ENCODE measurements at places on chromosomes 12 and 14.

- no peak for DNase-seq
Measured at GRCh38 chr12:51496895-51497294, 72.3 kb downstream of the SLC4A8 start.

DNA sequence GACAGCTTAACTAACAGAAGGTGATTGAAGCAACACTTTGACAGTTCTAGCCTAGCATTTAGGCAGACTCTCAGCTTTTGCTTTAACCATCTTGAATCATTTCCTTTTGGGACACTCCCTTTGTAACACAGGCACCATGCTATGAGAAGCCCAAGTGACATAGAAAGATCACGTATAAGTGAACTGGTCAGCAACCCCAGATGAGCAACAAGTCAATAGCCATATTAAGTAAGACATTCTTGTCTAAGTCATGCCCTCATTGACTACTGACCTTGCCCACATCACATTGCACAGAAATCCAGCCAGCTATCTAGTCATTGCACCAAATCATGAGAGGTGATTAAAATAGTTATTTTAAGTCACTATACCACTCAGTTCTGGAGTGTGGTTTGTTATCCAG lies 476.8 kb downstream of the TRHDE start:
- DNase-seq, result no peak

- no peak for DNase-seq
Measured at GRCh38 chr12:82474798-82475184, 116.5 kb downstream of the METTL25 start.

DNA sequence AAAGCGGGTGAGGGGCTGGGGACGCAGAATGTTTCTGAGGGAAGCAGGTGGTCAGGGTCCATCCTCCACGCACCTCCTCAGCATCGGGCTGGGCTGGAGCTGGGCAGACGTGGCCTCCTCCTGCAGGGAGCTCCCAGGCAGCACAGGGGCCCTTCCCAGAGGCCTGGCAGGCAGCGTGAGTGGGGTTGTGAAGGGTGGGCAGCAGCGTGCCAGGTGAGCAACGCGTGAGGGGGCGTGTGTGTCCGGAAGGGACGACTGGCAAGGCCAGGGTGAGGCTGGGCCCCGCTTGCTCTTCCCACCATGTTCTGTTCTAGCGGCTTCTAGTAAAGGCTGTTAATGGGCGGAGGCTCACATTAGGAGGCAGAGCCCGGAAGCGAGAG lies 17.1 kb downstream of the ANKRD9 start:
- DNase-seq, result no peak
